ENCODE measurements at places on chromosomes 4 and X.

- no peak for DNase-seq
These were observed 303.1 kb downstream of the ARHGAP24 start for GRCh38 chr4:85777908-85778631.

- no peak for DNase-seq
These were observed 1.1 kb downstream of the TMEM131L start for GRCh38 chr4:153466949-153467896.

DNA sequence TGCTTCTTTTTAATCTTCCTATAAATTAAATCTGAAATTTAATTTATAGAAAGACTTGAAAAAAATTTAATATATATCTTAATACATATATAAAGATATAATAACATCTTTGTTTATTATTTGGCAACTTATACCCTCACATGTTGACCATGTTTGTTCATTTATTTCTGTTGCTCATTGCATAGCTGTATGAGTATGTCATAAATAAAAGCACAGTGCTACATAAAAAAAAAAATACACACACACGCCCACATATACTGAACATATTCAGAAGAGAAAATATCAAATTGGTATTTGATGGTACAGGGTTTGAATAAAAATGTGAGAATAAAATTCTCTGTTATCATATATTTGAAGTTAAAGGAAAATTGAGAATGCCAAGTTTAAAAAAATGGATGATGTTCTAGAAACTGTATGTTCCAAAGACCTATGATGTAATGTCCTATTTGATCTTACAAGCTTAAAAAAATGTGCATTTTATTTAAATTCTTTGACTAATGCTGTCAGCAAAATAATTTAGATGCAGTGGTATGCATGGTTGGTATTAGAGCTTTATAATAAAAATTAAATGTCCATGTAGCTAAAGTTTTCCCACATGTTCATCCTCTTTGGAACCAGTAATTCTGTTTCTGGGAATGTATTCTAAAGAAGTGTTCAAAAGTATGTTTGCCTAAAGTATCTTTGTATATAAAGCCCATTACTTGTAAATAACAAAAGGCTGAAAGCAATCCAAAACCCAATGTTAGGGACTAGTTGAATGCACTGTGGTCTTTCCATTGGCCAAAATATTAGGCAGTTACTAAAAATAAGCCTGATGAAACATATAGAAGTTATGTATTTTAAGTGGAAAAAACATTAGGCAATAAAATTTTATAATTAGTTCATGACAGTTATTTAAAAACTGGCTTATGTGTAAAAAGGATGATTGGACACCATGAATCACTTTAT, 12.9 kb downstream of the TMEM184C start:
- DNase-seq = no peak

DNA sequence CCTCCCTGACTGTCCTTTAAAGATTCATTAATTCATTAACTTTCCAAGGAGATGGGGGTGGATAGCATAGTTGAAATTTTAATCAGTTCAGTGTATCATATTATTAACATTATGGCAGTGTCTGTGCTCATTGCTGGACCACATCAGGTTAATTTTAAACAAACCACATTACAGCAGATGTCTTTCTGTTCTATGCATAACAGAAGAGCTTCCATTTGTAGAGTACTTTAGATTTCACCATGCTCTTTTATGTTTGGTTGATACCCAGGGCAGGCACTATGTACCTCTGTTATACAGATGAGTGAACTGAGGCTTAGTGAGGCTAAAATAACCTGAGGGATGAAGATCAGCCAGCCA, 41.1 kb downstream of the AFF2 start:
- no peak for DNase-seq

DNA sequence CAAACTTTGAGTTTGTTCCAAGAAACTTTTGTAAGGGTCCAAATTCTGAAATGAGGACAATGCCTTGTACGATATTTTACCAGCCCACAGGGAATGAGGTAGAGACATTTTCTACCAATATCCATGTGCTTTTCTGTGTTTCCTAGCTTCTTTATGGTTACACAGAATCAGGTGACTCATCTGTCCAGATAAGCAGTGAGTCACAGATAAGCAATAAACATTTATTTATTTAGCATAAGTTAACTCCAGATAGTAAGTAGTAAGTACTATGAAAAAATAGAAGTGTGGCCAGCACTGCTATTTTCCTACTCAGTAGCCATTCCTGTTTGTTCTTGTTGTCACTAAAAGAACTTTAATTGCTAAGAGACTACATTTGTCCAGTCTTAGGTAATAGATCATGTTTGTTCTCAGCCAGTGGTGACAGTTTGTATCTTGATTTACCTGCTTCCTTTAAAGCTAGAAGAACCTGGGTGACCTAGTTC, 7.4 kb downstream of the AFF1 start:
- DNase-seq = no peak

DNA sequence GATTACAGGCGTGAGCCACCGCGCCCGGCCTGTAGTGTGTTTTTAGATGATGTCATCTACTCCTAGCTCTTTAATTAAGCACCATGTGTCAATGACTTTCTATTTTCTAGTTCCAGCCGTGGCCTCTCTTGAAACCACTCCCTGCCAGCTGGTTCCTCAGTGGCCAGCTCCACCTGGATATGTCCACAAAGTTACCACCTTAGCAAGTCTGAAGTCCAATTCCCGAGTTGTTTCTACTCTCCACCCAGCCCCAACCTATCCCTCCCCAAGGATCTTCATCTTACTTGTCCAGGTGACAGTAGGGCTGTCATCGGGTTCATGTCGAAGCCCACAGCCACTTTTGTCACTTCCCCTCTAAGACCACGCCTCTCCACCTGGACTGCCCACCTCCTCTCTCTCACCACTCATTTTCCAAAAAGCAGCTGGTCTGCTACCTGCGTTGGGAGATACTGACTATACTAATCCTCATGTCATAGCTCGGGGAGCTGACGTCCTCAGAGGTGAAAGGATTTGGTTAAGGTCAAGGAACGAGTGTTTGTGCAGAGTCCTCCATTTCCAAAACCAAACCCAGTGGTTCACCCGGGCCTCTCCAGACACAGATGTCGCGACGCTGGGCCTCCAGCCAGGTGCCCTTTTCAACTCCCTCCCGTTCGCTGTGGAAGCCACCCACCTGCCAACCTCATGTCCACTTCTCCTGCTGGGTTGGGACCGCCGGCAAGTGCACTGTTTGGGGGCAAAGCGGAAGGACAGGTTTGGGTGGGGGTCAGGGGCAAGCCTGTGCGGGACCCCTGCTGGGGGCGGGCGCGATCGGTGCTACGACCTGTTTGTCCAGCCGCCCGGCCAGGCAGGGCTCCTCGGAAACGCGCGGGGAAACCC, 704 bp downstream of the FAM3A start:
- DNase-seq = no peak

DNA sequence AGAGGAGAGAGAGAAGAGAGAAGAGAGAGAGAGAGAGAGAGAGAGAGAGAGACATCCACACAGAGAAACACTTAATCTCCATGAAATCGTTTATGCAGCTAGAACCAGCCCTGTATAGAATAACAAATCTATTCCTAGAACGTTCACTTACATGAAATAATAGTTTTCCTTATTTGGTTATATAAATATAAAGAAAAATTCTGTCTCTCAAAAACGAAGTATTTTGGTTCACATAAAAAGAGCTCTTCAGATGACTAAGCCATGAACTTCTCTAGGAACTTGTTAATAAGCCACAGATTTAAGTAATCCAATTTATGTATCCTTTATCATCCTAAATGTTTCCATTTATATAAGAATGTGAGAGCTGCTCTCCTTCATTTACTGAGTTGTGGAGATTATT, 1315.1 kb upstream of the PCDH7 start:
- DNase-seq = no peak

DNA sequence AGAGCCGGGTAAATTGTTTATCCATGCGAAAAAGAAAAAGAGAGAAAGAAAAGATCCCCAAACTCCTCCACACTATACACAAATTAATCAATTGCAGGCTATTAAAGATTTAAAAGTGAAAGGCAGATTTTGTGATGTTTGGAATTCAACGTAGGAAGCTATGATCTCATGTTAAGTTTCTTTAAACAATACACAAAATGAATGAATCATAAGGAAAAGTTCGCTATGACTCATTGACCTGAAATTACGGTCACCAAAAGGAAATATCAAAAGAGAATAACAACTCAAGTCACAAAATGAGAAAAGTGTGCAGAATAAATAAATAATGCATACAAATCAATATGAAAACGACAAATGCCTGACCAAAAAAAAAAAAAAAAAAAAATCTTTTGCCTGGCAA, 28.6 kb downstream of the CLNK start:
- DNase-seq = no peak

GRCh38 chrX:106726485-106727437, at the start of gene RNF128:
TSS of gene RNF128 (plus strand) at chrX:106726701. CDS start at chrX:106726914, 213 bp downstream.
- DNase-seq = no peak

GRCh38 chrX:25206778-25207177, 191.0 kb upstream of the ARX start:
- DNase-seq = no peak

GRCh38 chrX:1442724-1443367, 9.9 kb downstream of the ASMTL start:
- no peak for DNase-seq

DNA sequence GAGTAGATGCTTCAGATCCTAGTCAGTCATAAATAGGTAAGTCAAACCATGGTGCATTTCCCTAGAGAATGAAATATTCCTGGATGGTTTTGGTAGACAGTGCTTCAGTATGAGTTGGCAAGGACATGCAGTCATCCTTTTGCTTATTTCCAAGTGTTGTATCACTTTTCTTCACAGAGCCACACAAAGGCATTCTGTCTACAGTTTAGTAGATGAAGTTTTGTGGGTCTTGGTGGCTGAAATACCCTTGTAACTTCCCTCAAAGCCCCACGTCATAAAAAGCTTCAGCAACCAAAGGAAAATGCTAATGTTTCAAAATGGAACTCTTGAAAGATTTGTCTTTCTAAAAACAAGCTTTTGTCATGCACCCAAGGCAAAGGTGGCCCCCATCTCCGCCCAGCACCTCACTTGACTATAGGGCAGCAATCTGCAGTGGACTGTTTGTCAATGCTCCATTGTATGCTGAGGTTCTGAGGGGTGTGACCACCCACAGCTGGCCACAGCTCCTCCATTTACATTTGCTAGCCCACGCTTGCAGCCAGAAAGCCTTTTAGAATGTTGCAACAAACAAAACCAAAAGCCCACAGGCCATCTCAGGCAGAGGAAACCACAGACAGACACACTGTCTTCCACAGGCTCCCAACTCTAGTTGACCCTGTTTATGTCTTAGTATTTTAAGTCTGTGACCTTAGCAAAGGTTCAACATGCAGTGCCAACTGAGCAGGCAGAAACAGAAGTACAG, 87.1 kb upstream of the FAM9C start:
- no peak for DNase-seq

DNA sequence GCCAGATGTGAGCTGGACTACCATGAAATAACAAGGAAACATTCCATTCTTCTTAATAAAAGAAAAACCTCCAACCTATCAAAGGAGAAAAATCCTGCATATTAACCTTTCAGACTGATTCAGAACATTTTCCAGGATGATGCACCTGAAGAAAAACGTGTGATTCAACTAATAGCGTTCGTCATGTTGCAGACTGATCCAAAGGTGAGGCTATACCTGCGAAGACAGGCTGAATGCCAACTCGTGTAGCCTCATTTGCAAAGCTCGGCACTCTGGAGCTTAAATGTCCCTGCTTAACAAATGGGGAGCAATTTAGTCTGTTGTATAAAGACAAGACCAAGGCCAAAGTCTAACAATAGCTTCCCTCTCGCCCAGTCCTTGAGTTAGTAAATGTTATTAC, 172.0 kb upstream of the NOCT start:
- no peak for DNase-seq

GRCh38 chrX:154918060-154918483, 31.9 kb downstream of the F8A1 start:
- DNase-seq = no peak

GRCh38 chrX:19625612-19626011, 110.3 kb upstream of the MAP3K15 start:
- DNase-seq = no peak

DNA sequence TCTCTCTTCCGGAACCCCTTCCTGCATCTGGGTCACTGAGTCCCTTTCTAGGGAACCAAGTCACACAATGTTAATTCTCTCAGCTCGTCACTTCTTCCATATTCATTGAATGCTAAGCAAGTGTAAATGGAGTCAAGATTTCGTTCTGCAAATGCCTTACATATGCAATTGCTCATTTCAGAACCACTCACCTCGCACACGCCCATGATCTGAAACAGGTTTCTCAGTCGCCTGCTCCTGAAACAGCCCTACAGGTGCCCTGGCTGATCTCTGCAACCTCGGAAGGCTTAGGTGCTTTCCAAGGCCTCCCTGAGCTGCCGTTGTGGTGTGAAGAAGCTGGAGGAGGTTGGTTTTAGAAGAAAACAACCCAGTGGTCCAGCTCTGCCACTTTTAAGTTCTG, 100.8 kb upstream of the MSX1 start:
- no peak for DNase-seq

Measured in cortex of kidney (tissue), 1 donor.